Vagina (tissue), 2 donors: ENCODE measurements at places on chromosomes 1 and 21. TPM values are rescaled to one million over a fixed set of nuclear protein-coding genes. Genes with fewer than 3 reads are reported as not detected.

- H3K4me1 ChIP-seq, result peaks cover 19% of the 10 kb centered on the region
- no peaks in the 10 kb centered on the region for H3K27me3 ChIP-seq
- H3K4me3 ChIP-seq, result no peak overlapping the region
- no peaks in the 10 kb centered on the region for H3K36me3 ChIP-seq
- no peak for DNase-seq
- H3K27ac ChIP-seq, result peak overlapping the region; percentile 0
Observed at GRCh38 chr1:47578721-47579419, 141.0 kb downstream of the FOXD2 start.

DNA sequence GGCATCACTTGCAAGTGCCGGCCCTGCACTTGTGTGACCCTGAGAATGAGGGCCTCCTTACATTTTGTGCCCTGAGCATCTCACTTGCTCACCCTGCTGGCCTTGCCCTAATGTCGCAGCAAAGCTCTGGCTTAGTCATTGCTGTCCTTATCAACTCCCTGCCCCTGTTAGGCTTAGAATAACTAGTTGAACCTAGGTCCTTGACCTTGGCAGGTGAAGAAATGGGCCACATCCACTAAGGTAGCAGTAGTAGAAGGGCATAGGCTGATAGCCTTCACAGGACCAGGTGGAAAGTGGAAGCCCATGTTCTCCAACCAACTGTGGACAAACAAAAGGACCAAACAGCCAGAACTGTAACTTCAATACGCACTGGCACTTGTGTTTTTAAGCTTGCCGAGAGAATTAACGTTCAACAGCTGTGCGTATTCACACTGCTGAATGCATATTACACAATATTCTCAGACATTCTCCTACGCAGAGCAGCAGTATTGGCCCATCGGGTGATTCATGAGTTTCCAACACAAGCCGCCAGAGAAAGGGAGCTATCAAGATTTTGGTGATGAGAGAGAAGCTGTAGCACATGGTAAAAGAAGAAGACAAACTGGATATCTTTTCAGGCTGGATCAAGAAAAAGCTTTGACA, 27.7 kb upstream of the PTGFRN start:
- peaks cover 26% of the 10 kb centered on the region for H3K4me1 ChIP-seq
- H3K36me3 ChIP-seq, result no peaks in the 10 kb centered on the region
- peak; percentile 96 for DNase-seq
- no peaks in the 10 kb centered on the region for H3K27me3 ChIP-seq

Gene FAM43B
- total RNA-seq, result not detected

Gene C1orf198
- total RNA-seq, result 38.8 TPM

Gene HOOK1
- total RNA-seq, result 24.6 TPM

Gene KIAA1614
- total RNA-seq, result 13.0 TPM
